ENCODE measurements at places on chromosomes 6 and 20. TPM values are rescaled to one million over a fixed set of nuclear protein-coding genes. Genes with fewer than 3 reads are reported as not detected.

GRCh38 chr6:118086159-118086558, 179.1 kb downstream of the SLC35F1 start:
- H3K27ac ChIP-seq: no peak overlapping the region
- DNase-seq: no peak
- no peak overlapping the region for H3K4me3 ChIP-seq

DNA sequence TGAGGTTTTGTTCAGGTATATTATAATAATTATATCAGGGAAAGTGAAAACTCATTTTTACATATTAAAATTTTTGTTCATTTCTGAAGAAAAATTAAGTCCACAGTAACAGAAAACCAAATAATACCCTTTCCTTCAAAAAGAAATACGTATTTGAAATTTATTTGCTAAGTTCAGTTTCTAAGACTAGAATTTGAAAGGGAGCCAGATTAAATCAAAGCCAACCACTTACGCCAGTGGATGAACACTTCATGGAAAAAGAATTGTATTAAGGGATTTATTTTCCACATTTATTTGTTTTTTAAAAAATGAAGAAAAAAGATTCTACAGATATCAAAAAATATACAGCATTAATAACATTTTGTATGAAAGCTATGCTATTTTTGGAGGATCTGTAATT, 654.4 kb downstream of the EYS start:
- H3K27ac ChIP-seq: no peak overlapping the region
- no peaks in the 10 kb centered on the region for H3K27me3 ChIP-seq
- no peaks in the 10 kb centered on the region for H3K36me3 ChIP-seq
- H3K4me3 ChIP-seq: no peak overlapping the region
- H3K4me1 ChIP-seq: no peaks in the 10 kb centered on the region

GRCh38 chr6:5215159-5215558, 45.6 kb downstream of the LYRM4 start:
- no peaks in the 10 kb centered on the region for H3K27me3 ChIP-seq
- no peak overlapping the region for H3K27ac ChIP-seq
- H3K4me1 ChIP-seq: peaks cover 45% of the 10 kb centered on the region

DNA sequence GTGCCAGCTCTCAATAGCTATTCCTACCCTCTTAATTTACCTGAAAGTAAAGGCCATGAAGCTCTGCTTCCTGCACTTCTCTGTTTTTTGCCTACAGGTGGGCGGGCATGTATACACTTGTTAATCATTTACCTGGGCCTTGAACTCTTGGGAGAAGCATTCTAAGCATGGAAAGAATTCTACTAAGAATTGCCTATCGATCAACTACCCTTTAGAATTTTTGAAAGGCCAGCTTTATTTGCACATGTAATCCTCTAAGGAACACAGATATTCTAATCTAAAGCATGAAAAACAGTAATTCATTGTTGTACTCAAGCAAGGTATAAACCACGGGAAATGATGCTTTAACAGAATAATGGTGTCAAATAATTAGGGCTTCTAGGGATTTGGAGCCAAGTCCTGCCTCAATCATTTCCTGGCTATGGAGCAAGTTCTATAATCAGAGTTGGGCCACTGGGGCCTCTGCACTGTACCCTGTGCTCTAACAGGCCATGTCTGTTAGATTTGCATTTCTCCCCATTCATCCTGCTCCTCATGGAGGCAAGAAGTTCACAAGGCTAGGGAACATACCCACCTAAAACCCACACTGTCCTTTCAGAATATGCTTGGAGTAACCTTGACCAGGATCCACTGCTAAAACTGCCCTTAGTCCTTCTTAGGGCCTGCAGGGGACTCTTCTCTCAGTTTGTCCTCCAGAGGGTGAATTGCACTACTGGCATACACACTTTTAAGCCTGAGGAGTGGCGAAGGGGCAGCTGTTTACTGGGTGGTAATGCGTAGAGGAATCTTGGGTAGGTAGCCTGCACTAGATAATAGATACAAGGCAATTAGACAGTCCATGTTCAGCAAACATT, 276.4 kb upstream of the JAG1 start:
- no peaks in the 10 kb centered on the region for H3K27me3 ChIP-seq
- no peak overlapping the region for H3K27ac ChIP-seq
- H3K4me1 ChIP-seq: peaks cover 5% of the 10 kb centered on the region
- no peak overlapping the region for H3K4me3 ChIP-seq
- DNase-seq: no peak

- H3K27me3 ChIP-seq: no peaks in the 10 kb centered on the region
- H3K4me3 ChIP-seq: no peak overlapping the region
- peaks cover 12% of the 10 kb centered on the region for H3K36me3 ChIP-seq
These were observed 28.2 kb downstream of the POPDC3 start for GRCh38 chr6:105151644-105152043.

DNA sequence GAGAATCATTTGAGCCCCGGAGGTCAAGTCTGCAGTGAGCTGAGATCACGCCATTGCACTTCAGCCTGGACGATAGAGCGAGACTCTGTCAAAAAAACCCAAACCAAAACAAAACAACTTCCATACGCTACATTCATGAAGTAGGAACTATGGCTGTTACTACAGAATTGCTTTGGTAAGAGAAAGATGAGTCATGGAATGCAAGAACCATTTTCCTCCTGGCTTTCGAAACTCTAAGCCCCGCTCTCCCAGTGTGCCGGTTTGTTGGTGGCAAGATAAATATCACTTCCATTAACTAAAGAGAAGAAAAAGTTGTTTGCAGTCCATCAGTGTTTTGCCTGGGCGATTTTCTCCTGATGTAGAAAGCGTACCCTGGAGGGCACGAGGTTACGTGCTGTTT, 61.3 kb downstream of the ZDHHC14 start:
- no peak for DNase-seq
- H3K36me3 ChIP-seq: no peaks in the 10 kb centered on the region
- no peak overlapping the region for H3K27ac ChIP-seq
- no peak overlapping the region for H3K4me3 ChIP-seq

- DNase-seq: peak; percentile 74
- no peak overlapping the region for H3K27ac ChIP-seq
- peaks cover 38% of the 10 kb centered on the region for H3K4me1 ChIP-seq
- no peak overlapping the region for H3K4me3 ChIP-seq
These were observed 20.2 kb downstream of the LEMD2 start for GRCh38 chr6:33768644-33769120.

- no peaks in the 10 kb centered on the region for H3K4me1 ChIP-seq
- no peaks in the 10 kb centered on the region for H3K36me3 ChIP-seq
- DNase-seq: no peak
- H3K27me3 ChIP-seq: peaks cover 23% of the 10 kb centered on the region
- H3K4me3 ChIP-seq: no peak overlapping the region
- no peak overlapping the region for H3K27ac ChIP-seq
These were observed 245.2 kb downstream of the PKHD1 start for GRCh38 chr6:51842061-51842803.

DNA sequence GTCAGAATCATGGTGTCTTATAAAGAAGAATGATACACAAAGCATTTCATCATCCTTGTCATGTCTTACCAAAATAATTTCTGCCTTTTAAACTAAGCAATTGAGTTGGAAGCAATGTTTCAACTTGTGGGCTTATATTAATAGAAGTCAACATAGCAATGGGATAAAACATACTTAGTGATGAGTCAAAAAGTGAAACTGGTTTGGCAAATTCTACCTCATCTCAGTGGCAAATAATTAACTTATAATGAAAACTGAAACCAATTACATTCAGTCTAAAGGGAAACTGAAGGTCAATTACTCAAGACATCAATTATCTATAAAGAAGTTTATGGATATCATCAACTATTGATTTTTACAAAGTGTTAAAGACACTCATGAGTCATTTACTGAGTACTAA, 463.8 kb downstream of the BMP2 start:
- peaks cover 8% of the 10 kb centered on the region for H3K36me3 ChIP-seq
- no peak overlapping the region for H3K4me3 ChIP-seq

- no peak overlapping the region for H3K4me3 ChIP-seq
- no peaks in the 10 kb centered on the region for H3K36me3 ChIP-seq
- no peak overlapping the region for H3K27ac ChIP-seq
- no peak for DNase-seq
- H3K4me1 ChIP-seq: no peaks in the 10 kb centered on the region
These were observed 178.6 kb downstream of the UNC5CL start for GRCh38 chr6:40860443-40860842.

GRCh38 chr6:116529466-116530290, 15.8 kb downstream of the TRAPPC3L start:
- DNase-seq: no peak
- peak overlapping the region; percentile 7 for H3K4me3 ChIP-seq
- peak overlapping the region; percentile 58 for H3K27ac ChIP-seq
- H3K4me1 ChIP-seq: peaks cover 35% of the 10 kb centered on the region
- no peaks in the 10 kb centered on the region for H3K36me3 ChIP-seq

DNA sequence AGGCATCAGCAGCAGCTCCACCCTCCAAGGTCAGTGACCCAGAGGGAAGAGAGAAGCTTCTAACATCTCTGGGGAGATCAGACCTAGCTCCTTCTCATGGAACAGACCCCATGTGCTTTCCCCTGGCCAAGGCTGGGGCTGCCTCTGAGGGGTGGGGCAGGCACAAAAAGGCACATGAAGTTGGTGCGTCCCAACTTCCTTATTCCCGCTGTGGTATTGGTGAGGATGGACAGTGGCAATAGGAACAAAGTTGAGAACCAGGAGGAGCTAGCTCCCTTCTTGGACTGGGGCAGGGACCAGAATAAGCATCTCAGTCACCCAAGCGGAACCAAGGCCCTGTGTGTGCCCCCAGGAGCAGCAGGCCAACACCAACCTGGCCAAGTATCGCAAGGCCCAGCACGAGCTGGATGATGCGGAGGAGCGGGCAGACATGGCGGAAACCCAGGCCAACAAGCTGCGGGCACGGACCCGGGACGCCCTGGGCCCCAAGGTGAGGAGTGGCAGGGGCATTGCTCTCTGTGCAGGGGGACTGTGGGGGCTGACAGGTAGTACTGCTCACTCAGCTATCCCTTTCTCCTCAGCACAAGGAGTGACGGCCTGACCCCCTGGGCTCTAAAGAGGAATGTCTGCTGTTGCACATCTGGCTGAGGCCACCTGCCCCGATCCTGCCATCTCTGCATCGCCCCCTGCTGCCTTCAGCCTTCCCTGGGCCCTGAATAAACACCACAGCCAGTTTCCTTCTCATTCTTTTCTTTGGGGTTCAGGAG, 46.1 kb downstream of the MYH7B start:
- H3K27me3 ChIP-seq: no peaks in the 10 kb centered on the region
- peak overlapping the region; percentile 62 for H3K27ac ChIP-seq
- peak; percentile 12 for DNase-seq
- H3K4me1 ChIP-seq: peaks cover 26% of the 10 kb centered on the region
- H3K36me3 ChIP-seq: peaks cover 100% of the 10 kb centered on the region

- no peak overlapping the region for H3K27ac ChIP-seq
- H3K36me3 ChIP-seq: no peaks in the 10 kb centered on the region
- DNase-seq: no peak
- H3K4me1 ChIP-seq: peaks cover 17% of the 10 kb centered on the region
- H3K4me3 ChIP-seq: no peak overlapping the region
- H3K27me3 ChIP-seq: peaks cover 96% of the 10 kb centered on the region
These were observed 6.3 kb upstream of the VSX1 start for GRCh38 chr20:25088267-25088666.

- no peak for DNase-seq
- peak within 1 kb of the TSS; percentile 19 for H3K27ac ChIP-seq
These were observed at the start of gene ETV7 for GRCh38 chr6:36387440-36388303. ETV7 (minus strand) TSS chr6:36387669; CDS start chr6:36387541, 128 bp downstream.

GRCh38 chr20:63587776-63588591, 13.9 kb upstream of the HELZ2 start:
- H3K27me3 ChIP-seq: no peaks in the 10 kb centered on the region
- DNase-seq: no peak
- no peak overlapping the region for H3K4me3 ChIP-seq
- peak overlapping the region; percentile 16 for H3K27ac ChIP-seq

Gene GPR6
- not detected for total RNA-seq

Gene THEMIS
- 0.22 TPM for total RNA-seq

Gene RAE1
- total RNA-seq: 15.3 TPM

Gene LGSN
- total RNA-seq: not detected

Gene MYLIP
- total RNA-seq: 13.5 TPM

Gene CLIC5
- 285 TPM for total RNA-seq

Gene LMBRD1
- 43.6 TPM for total RNA-seq

Gene PIM1
- 28.9 TPM for total RNA-seq

Gene TLDC2
- not detected for total RNA-seq

Gene MAP1LC3A
- 110 TPM for total RNA-seq

Gene CAGE1
- total RNA-seq: not detected

Gene CLPSL1
- not detected for total RNA-seq

Gene ADGB
- not detected for total RNA-seq

Gene SPDEF
- total RNA-seq: 0.11 TPM

Gene KIZ
- 42.3 TPM for total RNA-seq

Measured in left ventricle myocardium inferior (tissue), 1 donor.